ENCODE measurements at places on chromosomes 5 and 9.

DNA sequence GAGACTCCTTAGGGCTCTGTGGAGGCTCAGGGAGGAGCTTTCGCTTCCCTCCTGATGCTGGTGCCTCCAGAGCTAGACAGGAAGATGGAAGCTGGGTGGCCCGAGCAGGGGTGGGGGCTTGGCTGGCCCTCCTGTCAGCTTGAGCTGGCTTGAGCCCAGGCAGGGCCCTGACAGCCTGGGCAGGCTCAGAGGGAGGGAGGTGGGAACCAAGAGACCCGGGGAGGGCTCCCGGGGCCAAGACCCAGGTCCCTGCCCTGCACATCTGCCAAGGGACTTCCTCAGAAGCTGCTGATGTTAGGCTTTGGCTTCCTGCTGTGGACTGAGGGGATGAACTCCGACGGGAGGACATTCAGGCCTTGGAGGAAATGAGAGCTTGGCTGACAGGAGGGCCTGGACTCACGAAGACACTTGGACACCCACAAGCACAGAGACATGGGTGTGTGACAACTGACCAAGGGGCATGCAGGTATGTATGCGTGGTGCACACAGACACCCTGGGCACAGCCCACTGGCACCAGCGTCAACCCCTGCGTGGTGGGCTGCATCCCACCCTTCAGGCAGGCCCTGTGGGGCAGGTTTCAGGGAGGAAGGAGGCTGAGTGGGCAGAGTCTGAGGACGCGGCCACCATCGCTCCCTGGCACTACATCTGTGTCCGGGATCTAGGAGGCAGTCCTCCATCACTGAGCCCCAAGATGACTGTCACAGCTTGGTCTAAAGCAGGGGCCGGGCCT is 1.7 kb upstream of the LTC4S start:
- no peak for DNase-seq

- no peak for DNase-seq
These were observed 358.5 kb upstream of the RGMB start for GRCh38 chr5:98414938-98415337.

- peak; percentile 21 for DNase-seq
These were observed 28.3 kb upstream of the NIPAL4 start for GRCh38 chr5:157431544-157432200.

- DNase-seq = no peak
These were observed 20.2 kb downstream of the GRAMD2B start for GRCh38 chr5:126443374-126443851.

DNA sequence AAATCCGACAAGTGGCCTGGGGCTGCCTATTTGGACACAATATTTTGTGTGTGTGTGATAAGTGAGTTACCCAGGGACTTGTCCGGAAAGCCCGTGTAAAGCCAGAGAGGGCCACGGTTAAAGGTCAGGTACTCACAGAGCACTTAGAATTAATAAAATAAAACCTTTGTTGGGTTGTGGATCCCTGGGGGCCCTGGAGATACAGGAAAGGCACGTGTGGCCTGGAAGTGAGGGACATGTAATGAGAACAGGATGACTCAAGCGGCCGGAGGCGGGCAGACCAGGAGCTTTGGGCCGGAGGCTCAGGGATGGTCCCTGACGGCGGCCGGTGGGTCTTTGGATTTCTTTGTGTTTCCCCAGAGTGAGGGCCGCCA is 1.0 kb downstream of the DMRT2 start:
- DNase-seq = no peak

- no peak for DNase-seq
These were observed 303.5 kb downstream of the TRIM32 start for GRCh38 chr9:116990592-116990991.

GRCh38 chr5:140632366-140633020 is 482 bp downstream of the CD14 start:
- DNase-seq = peak; percentile 24

- DNase-seq = no peak
These were observed 26.9 kb downstream of the ZNF484 start for GRCh38 chr9:92850898-92851297.

- DNase-seq = no peak
These were observed at the start of gene PCDHGA12 for GRCh38 chr5:141430332-141431113. Gene PCDHGA12, plus strand, starts transcription at chr5:141430507. Its CDS starts 253 bp downstream, at chr5:141430760.

DNA sequence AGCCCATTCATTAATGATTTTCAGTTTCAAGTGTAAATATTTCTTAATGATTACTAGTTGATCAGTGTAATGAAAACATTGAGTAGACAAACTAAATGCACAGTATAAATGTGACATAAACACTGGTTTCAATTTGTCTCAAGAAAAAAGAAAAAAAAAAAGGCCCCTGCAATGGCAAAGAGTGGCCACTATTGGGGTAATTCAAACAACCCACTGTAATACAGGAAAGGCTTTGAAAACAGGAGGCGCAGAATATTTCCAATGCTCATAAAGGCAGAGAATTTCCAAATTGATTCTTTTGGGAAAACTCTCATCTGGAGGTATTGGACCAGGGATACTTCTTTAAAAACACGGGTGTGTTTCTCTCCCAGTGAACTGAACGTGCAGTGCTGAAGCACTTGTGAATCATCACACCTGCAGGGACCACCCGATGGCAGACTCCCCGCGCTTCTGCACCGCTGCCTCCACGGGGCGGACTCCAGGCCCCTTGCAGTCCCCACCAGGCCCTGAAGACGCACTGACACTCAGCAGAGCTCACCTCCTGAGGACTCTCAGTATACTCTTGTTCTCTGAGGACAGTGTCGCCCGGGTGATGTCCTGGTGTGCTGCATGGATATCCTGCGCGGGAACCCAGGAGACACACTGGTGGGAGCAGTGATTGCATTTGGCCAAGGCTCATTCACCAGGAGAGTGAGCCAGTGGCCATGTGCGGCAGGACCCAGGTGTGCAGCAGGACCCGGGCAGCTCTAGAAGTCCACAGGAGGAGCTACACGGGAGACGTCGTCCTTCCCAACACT is 227.6 kb upstream of the IRX4 start:
- DNase-seq = no peak

GRCh38 chr9:77016526-77017504 is 2.6 kb upstream of the FOXB2 start:
- DNase-seq = no peak

- no peak for DNase-seq
These were observed 10.7 kb downstream of the AGTPBP1 start for GRCh38 chr9:85730916-85731630.

GRCh38 chr9:3434594-3434993 is 91.2 kb downstream of the RFX3 start:
- DNase-seq = no peak

DNA sequence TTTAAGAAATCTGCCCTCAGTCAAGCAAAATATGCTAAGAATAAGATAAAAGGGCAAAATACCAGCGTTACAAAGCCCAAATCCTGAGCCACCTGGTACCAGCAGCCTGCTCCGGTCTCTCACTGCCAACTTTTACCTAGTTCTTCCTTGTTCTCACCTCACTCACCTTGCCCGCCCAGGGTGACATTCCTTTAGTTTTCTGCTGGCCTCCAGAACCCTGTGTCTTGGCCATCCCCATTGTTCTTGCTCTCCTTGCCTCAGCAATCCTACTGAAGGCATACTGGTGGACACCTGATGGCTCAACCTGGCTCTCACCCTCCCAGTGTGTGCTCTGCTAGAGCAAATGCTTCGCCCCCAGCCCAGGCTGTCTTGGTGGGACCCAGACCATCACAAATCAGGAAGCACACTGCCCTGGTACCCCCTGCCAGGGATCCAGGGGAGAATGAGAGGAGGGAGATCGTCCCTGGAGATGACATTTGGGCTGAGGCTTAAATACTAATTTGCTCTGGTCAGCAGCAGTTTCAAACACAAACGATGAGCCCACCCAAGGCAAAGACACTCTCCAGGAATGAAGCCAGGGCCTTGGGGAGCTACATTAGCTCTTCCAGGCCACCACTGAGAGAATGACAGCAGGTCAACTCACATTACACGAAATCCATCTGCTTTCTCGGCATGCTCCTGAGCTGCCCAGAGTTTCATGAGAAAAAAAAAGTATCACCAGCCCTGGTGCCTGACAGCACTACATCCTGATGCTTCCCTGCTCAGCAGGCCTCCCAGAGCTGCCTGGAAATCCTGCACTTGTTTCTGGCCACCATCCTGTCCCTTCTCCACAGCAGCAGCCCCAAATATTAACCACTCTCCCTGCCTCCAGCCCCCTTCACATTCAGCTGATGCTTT is 12.2 kb upstream of the SEPTIN8 start:
- DNase-seq = no peak

DNA sequence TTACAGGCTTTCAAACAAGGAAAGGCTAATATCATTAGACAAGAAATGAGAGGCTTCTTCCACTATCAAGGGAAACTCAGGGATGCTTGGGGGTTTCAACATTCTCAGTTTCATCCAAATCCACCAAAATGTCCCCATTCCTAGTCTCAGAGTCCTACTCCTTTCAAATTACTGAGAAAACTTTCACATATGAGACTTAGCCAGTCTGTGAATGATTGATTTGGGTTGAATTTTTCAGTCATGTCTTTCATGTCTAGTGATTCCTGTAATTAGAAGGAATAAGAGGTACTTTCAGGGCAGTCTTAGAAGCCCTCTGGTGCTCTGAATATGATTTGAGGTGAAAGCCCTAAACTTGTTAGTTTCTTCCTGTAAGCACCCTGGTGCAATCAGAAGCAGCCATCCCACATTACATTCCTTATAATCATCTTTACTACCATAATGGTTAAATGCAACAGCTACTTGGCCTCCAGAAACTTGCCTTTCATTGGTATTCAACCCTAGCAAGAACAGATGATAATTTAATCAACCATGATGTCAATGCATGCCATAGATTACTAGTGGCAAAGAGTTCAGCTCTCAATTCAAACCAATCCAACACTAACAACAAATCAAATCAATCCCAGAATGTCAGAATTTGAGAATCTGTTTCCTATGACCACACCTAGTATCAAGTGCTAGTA is 50.7 kb upstream of the RIC1 start:
- no peak for DNase-seq

DNA sequence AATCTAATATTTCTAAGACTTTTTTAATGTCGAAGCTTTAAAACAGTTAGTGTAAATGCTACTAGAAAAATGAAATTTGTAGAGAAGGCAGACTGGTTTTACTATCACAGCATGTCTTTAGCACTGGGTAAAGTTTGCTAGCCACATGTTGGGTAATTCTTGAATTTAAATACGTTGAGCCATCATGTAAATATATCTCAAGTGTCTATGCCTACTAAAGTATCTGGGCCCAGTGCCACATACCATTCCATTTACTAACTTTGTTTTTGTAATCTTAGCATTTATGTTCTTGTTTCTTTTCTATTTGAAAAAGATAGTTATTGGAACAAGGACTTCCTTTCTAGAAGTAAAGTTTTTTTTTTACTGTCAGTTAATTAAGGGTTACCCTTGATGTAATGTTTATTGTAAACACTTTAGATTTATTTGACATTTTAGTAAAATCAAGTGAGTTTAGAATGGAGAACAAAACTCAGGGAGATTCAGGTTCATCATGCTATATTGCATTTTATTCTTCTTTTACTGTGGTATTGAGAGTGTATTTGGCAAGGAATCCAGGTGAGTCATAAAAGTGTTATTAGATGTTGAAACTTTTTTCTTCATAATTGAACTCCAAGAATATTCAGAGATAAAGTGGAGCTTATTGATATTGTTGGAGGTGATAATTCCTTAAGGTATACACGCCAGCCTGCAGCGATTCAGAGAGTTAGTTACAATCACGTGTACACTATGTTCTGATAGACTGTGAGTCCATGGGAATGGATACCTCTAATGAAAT is 182.4 kb downstream of the CCDC171 start:
- DNase-seq = no peak

Data from CD8-positive, alpha-beta memory T cell (primary cell).